NB4 (cell line): ENCODE measurements at places on chromosomes 16 and 17.

DNA sequence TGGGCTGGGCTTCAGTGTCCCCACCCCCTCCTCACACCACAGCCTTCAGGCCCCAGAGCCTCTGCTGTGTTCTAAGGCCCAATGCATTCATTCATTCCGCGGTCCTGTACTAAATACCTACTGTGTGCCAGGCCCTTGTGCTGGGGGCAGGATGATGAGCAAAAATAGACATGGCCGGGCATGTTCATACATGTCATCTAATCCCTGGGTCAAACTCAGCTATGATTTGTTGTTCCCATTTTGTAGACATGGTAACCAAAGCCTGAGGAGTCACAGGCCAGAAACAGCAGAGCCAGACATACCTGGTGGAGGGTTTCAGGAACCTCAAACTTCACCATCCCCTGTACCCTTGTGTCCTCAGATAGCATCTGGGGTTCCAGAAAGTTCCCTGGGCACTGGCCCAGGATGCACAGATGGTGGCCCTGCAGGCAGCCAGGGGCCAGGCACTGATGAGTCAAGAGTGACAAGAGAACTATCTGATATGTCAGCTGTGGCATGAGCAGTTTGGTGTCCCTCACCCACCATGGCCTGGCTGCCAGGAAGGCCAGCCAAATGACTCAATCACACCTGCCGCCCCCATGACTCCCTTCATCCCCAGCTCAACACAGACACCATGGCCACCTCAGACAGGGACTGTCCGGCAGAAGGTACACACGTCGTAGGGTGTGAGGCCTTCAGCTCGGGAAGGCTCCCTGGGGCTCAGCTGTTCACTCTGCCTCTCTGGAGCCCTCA, 2.7 kb upstream of the RRAD start:
- DNase-seq: no peak

- DNase-seq: no peak
Observed at GRCh38 chr16:49399594-49400364, 26.2 kb downstream of the C16orf78 start.

GRCh38 chr16:58518083-58518979, 3.0 kb downstream of the SETD6 start:
- DNase-seq: no peak

- no peak for DNase-seq
Observed at GRCh38 chr16:4115949-4116318, 308 bp downstream of the ADCY9 start.

DNA sequence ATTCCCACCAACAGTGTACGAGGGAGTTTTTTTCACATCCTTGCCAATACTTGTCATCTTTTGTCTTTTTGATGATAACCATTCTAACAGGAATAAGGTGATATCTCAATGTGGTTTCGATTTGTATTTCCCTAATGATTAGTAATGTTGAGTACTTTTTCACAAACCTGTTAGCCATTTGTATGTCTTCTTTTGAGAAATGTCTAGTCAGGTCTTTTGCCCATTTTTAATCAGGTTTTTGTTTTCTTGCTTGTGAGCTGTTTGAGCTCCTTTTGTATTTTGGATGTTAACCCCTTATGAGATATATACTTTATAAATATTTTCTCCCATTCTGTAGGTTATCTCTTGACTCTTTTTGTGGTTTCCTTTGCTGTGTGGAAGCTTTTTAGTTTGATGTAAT, 1.9 kb upstream of the KRTAP4-5 start:
- DNase-seq: no peak

- DNase-seq: peak; percentile 76
Observed at GRCh38 chr16:56974549-56975300, 13.0 kb downstream of the CETP start.

DNA sequence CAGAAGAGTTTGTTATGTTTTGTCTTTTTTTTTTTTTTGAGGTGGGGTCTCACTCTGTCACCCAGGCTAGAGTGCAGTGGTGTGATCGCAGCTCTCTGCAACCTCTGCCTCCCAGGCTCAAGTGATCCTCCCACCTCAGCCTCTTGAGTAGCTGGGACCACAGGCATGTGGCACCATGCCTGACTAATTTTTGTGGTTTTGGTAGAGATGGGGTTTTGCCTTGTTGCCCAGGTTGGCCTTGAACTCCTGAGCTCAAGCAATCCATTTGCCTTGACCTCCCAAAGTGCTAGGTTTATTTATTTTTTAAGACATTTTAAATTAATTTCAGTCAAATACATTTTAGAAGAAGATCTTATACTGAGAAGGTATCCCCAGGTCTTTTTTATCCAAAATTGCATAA, 366.7 kb downstream of the KCNJ2 start:
- DNase-seq: no peak

GRCh38 chr16:76182041-76182635, 95.1 kb upstream of the CNTNAP4 start:
- DNase-seq: no peak

DNA sequence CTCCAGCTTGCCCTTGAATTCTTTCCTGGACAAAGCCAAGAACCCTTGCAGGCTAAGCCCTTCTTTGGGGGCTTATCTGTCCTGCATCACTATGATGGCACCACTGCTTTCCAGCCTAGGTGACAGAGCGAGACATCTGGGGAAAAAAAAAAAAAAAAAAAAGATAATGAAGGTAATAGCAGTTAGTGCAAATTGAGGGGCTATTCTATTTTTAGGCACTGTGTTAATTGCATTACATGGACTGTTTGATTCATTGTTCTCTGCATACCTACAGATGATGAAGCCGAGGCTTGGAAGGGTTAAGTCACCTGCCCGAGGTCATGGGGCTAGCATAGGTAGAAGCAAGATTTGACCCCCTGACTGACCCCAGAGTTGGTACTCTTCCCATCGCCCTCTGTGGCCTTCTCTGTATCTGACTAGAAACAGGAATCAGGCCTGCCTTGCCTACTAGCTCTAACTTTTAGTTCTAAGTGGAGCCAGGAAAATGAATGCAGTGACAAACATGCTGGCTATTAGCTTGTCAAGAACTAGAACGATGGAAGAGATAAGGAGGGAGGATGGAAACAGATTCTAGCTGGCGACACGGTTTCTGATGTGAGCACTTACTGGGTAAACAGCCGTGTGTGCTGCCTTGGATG, 312.1 kb downstream of the SNX29 start:
- DNase-seq: no peak

- DNase-seq: no peak
Observed at GRCh38 chr17:77527836-77528505, 387.2 kb downstream of the SEC14L1 start.

DNA sequence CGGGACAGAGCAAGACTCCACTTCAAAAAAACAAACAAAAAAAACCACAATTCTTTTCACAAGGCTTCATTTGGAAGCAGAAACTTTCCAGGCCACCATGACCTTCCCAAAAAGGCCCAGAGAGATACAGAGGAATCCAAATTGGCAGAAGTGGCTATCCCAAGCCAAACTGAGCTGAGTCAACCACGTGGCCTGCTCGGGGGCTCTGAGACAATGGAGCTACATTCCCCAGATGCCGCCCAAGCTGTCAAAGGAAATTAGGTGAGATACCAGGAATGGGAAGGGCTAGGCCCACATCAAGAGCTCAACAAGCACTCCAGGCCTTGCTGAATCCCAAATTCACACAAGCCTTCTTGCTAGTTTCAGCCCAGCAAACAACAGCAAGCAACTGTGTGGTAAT, 5.7 kb upstream of the EXOSC6 start:
- no peak for DNase-seq

DNA sequence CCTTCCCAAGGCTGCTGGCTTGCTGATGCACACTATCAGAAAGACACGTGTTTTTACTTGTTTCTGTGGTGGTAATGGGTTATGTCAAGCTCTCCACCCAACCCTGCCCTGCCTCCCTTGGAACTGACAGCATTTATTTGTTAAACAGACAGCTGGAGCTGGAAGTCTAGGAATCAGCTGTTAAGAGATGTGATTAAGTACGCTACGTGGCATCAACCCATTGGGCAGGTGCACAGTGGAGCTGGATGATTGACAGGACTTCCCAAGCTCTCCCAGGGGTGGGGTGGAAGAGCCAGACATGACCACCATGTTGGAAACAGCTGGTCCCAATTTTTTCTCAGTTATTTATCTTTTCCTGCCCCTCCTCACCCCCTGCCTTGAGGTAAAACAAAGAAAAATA, 49.4 kb downstream of the ADAMTS18 start:
- DNase-seq: no peak

DNA sequence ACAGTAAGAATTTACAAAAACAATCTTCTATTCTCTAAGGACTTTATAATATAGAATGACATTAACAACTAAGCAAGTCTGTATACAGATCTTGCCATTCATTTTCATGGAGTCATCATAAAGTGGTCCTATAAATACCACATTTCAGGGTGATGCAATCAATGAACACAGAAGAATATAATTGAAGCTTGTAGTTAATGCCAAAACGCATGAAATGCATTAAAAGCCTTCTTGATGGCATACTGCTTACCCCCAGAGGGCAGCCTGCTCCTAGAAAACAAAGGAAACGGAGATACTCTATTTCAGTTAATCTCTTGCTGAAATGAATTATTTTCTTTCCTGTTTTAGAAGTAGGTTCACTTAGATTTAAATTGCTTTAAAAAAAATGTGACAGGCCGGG, 45.2 kb upstream of the STAC2 start:
- peak; percentile 72 for DNase-seq
